ENCODE measurements at places on chromosomes 4 and X. TPM values are rescaled to one million over a fixed set of nuclear protein-coding genes. Genes with fewer than 3 reads are reported as not detected.

GRCh38 chr4:42928582-42928981 lies 36.1 kb downstream of the GRXCR1 start:
- DNase-seq = no peak

DCUN1D4 gene
- 17.5 TPM for total RNA-seq

DNA sequence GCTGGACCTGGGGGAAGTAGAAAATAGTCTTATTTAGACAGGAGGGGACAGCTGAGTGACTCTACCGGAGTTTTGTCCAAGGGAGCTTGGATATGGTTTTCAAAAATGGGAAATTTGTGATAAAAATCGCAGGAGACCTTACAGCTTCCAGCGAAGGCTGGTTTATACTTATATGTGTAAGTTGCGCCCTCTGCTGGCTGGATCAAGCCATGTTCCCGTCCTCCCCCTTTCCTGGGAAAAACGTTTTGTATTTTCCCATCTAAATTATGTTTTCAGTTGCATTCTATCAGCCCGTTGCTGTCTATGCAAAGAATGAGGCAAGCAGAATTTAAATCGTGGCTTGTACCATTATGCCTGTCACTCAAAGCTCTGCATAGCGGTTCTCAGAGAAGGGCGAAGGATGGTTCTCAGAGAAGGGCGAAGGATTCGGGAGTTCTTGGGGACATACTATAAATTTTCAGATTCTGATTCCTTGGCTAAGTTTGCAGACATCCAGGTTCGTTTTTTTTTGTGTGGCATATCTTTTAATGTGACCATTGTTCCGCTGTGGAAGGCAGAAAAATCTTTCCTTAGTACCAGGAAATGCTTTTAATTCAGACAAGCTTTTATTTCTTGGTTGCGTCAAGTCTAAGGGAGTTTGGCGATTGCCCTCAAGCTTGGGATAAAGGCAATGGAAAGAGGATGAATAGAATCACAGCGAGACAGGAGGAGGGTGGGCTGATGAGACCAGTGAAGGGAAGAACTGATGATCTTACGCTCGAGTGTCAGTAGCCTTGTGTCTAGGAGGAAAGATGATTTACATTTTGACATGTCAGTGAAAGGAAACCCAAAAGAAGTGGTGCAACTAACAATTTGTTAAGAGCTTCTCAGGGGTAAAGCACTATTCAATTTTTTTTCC lies 128.5 kb upstream of the ARX start:
- peak; percentile 25 for DNase-seq

IL13RA2 gene
- 0.33 TPM for total RNA-seq

GRCh38 chrX:14832151-14832550 lies 40.7 kb downstream of the FANCB start:
- DNase-seq = no peak

- no peak for DNase-seq
These were observed 25.5 kb upstream of the FAM120C start for GRCh38 chrX:54208531-54208930.

DNA sequence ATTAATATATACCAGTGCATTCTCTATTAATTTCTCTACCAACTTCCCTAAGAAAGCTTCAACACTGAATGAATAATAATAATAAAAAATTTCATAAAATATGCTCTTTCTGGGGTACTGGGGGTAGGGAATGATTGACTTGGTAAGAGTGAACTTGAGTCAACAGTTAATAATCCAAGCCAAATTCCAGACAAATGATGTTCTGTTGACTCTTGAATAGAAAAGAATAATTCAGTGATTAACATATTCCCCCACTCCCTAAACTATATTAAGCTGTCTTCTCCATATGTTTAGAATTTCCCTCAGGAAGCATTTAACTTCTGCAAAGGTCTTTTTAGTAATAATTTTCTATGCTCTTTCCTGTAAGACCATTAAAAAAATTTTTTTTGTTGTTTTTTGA lies 12.3 kb downstream of the PGRMC2 start:
- no peak for DNase-seq

- DNase-seq = no peak
These were observed 25.6 kb upstream of the CRMP1 start for GRCh38 chr4:5918331-5918985.

GRIA2 gene
- not detected for total RNA-seq

GRCh38 chr4:182063651-182064050 lies 179.6 kb upstream of the TENM3 start:
- no peak for DNase-seq

FLNA gene
- total RNA-seq = 308 TPM

PRR32 gene
- total RNA-seq = not detected

- no peak for DNase-seq
These were observed 102.8 kb upstream of the NOCT start for GRCh38 chr4:138912704-138913340.

NAP1L3 gene
- total RNA-seq = 0.63 TPM

DNA sequence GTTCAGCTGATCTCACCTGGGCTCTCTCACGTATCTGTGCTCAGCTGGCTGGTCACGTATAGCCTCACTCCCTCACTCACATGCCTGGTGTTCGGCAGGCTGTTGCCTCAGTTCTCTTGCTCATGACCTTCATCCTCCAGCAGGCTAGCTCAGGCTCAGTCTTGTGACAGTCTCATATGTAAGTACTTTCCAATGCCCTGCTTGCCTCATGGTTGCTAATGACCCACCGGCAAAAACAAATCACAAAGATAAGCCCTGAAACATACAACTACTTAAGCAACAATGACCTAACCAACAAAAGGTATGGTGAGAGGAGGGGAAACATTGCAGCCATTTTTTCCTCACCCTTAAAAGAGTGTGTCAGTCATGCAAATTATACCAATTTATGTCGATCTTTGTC lies 25.0 kb downstream of the MEPE start:
- no peak for DNase-seq

- no peak for DNase-seq
These were observed 54.9 kb downstream of the REELD1 start for GRCh38 chr4:146269228-146269653.

DNA sequence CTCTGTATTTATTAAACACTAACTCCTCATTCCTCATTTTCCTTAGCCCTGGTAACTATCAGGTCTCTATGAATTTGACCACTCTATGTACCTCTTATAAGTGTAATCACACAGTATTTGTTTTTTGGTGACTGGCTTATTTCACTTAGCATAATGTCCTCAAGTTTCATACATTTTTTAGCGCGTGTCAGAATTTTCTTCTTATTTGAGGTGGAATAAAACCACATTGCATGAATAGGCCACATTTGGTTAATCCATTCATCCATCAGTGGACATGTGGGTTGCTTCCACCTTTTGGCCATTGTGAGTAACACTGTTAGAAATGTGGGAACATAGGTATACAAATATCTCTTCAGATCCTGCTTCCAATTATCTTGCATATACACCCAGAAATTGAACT lies 341.2 kb upstream of the BOD1L1 start:
- DNase-seq = no peak

DNA sequence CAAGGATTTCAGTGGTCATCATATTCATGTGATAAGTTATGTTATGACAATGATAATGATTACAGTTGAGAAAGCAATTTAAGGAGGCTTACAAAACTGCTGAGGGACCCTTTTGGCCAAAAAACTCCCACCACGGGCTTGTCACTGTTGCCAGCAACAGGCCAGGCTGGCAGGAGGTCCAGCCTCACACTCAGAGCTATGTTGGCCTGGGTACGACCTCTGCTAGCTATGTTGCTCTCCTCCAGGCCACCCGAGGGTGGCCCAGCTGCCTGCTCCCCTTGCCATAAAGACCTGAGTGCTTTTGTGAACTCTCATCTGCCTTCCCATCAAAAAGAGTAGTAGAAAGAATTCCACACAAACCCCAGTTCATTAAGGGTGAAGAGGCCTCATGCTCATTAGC lies 52.0 kb downstream of the MID1 start:
- no peak for DNase-seq

MMAA gene
- 9.4 TPM for total RNA-seq

NPNT gene
- 1.7 TPM for total RNA-seq

SPANXC gene
- not detected for total RNA-seq

DNA sequence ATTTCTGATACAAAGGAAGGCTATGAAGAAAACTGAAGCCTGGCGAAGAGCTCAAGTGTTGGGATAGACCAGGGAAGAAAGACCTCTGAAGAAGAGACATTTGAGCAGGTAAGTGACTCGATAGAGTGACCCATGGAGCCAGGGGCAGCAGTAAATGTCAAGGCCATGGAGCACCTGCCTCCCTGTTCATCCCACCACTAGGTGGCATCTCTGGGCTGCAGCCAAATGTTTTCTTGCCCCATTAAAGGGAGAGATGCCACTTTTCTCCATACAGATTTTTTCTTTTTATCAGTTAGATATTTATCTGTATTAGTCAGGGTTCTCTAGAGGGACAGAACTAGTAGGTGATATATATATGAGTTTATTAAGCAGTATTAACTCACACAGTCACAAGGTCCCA lies 4.9 kb upstream of the ZNF81 start:
- peak; percentile 43 for DNase-seq

DNA sequence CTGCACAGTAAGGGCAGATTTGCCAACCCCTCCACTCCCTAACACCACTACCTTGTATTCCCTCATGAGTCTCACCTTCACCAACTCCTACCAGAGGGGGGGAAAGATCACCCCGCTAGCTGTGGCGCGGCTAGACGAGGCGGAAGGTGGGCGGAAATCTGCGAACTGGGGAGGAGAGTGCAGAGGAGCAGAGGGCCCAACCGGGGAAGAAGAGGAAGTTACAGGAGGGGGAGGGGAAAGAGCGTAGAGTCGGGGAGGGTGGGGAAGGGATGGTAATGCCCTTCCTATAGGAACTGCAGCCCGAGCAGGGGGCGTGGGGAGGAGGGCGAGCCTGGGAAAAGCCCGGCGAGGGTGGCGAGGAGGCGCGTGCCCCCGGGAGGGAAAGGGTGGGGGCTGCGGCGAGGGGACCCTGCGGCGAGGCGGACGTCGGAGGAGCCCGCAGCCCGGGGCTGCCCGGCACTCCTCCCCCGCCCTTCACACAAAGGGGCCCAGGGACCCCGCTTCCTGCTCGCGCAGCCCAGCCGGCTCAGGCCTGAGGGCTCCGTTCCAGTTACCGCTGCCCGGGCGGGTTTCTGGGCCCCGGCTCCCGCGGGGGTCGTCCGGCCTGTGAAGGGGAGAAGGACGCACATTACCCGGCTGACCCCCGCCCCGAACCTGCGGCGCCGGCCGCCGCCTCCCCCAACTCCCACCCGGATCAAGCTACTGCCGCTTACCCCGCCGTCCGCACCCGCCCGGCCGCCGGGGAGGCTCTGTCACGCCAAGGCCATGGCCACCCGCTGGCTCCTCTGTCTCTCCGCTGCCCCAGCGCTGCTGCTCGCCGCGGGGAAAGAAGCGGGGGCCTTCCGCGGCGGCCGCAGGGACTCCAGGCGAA lies 1.8 kb downstream of the RAP2C start:
- peak; percentile 69 for DNase-seq

DNA sequence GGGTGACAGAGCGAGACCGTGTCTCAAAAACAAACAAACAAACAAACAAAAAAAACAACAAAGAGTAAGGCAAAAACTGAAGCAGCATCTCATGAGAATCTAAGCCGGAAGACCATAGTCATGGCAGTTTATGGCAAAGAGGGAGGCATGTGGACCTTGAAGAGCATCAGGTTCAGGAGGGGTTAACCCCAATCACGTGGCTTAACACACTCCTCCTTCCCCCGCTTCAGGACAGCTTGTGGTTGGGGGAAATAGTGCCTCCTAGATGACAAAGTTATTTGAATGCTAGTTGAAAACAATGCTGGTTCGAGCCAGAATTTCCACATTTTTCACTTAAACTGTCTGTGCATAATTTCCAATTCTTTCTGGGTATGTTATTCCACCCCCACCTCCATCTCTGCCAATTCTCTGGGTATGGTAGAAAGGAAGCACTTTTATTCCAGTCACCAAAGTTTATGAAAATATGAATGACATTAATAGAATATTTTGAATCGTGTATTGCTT lies 11.7 kb upstream of the MAP7D3 start:
- no peak for DNase-seq

DNA sequence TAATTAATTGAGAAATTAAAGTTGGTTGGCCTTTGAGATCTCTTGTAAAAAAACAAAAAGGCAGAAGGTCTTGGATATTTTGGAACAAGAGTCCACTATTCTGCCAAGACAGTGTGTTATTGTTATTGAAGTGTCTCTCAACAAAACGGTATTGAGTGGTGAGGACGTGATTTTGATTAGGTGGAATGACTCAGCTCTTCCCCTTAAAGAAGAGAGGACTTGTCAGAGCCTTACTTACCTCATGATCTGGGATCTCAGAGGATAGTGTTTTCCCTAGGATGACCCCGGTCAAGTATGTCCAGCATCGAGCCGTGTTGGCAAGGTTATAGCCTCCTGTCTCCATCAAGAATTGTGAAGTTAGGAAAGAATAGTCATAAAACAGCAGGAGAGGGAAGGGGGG lies 110.9 kb downstream of the HDAC8 start:
- no peak for DNase-seq

DNA sequence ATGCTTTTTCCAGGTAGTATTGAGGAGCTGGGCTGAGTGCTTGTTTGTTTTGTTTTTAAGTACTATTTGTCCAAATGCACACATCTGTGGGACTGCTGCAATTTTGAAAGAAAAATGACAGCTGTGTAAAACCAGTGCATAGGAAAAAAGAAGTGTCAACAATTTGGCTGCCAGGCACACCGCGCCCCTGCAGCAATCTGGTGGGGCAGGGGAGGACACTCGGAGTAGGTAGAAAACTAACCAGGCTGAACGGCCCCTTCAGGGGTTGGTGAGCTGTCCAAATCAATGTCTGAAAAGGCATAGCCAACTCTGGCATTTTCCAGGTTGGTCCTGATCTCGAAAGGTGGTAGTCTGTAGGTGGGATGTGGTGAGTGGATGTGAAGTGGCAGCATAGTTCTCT lies 1.1 kb downstream of the LDOC1 start:
- DNase-seq = no peak

IL15 gene
- total RNA-seq = 2.0 TPM

RASSF6 gene
- total RNA-seq = not detected

- DNase-seq = no peak
These were observed 50.6 kb upstream of the SHOX start for GRCh38 chrX:580030-580429.

STATH gene
- not detected for total RNA-seq

GRCh38 chrX:47185241-47185640 lies 8.4 kb upstream of the UBA1 start:
- DNase-seq = no peak

DNA sequence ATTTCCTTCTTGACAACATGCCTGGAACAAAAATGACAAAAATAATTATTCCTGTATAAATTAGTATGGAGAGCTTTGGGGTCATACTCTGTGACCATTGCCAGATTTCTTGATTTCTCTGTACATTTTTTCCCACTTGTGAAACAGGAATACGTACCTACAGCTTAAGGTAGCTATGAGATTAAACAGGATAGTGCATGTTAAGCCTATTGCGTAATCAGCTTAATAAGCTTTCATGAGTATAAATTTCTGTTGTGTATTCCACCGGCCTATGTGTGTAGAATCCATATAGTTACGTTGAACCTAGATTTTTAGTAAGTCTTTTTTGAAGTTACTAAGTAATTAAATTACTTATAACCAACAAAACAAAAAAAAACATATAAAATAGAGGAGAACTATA lies 334.9 kb downstream of the DCTD start:
- DNase-seq = no peak

DNA sequence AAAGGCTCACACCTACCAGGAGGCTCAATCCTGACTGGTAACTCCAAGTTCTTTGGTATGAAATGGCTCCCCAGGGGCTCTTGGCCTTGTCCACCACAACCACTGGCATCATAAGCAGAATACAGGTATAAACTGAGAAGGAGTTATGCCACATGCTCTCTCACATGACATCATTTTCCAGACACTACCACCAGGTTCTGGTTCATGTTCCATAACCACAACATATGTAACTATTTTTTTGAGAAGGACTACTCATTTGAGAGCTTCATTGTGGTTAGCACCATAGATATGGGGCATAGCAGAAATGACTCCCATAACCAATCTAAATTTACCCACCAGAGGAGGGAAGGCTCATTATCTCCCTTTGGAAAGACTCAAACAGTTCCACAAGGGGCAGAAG lies 19.6 kb downstream of the PRDM5 start:
- DNase-seq = no peak

Measured in heart left ventricle (tissue), 16 donors.